ENCODE measurements at places on chromosomes 5 and 9.
A peak's percentile ranks its signal among the peaks of the same experiment; 100 is the strongest.

DNA sequence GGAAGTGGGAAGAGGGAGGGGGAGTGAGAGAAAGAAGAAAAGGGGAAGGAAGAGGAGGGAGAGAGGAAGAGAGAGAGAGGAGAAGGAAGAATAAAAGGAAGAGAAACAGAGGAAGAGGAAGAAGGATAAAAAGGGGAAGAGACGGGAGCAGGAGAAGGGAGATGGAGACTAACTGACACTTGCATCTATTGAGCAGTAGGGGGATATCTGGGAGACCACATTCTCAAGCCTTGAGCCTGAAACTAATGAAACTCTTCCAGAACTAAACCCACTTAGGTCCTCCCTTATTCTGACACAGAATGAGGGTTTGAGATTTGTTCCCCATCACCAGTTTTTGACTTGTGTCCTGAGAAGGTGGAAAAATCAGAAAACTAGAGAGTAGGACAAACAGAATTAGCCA lies 533.3 kb downstream of the CDH12 start:
- no peak for DNase-seq

- no peak for DNase-seq
Observed at GRCh38 chr9:91034976-91035824, 233.6 kb downstream of the SYK start.

- DNase-seq: no peak
Observed at GRCh38 chr5:93299681-93300308, 281.2 kb downstream of the NR2F1-AS1 start.

DNA sequence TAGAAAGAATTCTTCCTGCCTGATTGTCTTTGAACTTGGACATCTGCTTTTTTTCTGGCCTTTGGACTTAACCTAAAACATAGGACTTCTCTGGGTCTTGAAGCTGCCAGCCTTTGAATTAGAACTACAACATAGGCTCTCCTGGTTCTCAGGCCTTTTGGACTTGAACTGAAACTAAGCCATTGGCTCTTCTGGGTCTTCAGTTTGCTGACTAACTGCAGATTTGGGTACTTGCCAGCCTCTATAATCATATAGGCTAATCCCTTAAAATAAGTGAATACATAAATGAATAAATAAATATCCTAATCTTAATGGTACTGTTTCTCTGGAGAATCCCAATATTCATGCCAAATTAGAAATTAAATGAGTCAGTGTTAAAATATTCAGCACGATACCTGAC lies 473.4 kb upstream of the PAPPA start:
- DNase-seq: no peak

DNA sequence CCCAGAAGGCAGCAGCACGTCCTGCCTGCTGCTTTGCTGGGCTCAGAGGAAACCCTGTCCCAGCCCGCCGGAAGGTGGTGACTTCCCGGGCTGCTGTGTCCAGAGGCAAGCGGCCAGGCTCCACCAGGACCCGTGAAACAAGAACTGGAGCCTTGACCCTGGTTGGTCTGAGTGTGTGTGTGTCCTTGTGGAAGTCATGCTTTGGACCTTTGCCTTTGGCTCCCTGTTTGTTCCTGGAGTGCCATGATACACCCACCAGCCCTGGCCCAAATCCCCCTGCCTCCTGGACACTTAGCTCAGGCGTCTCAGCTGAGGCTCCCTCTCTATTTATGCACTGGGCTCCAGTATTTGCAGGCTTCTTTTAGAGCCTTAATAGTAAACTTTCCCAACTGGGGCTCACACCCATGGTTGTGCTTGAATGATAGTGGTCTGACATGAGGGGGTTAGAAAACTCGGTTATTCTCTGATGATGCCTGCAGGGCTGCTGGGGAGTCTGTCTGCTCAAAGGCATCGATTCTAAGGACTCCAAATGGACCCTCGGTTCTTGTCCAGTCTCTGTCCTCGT lies 72.2 kb downstream of the C9orf50 start:
- DNase-seq: no peak

GRCh38 chr5:167029488-167029887 lies 1262.0 kb upstream of the WWC1 start:
- DNase-seq: no peak

- DNase-seq: peak; percentile 44
Observed at GRCh38 chr9:63817622-63818518, 1467.1 kb downstream of the FOXD4L5 start.

- DNase-seq: no peak
Observed at GRCh38 chr9:117093891-117094844, 320.7 kb downstream of the ASTN2 start.

GRCh38 chr5:66517351-66517750 lies 78.8 kb upstream of the MAST4 start:
- no peak for DNase-seq

DNA sequence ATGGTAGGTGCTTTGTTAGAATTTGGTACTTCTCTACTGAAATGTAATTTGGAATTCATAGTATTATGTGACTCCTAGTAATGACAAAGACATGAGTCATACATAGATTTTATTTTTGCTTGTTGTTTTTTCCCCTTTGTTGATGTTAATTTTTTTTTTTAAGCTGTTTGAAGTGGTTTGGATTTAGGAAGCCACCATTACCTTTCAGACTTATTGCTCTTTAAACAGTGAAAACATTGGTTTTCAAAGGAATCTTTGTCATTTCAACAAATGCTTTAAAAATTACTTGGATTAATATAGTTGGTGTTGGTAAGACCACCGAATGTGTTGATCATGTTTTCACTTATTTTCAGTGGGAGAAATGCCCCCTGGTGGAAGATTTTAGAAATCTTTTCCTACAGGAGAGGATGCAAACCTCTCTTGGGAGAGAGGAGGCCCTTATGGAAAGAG lies 170.1 kb upstream of the PITX1 start:
- DNase-seq: no peak

GRCh38 chr5:117191251-117191650 lies 616.6 kb upstream of the SEMA6A start:
- DNase-seq: no peak

GRCh38 chr9:27527702-27528075 lies 1.9 kb downstream of the MOB3B start:
- no peak for DNase-seq

- DNase-seq: no peak
Observed at GRCh38 chr5:138943599-138944173, 68.6 kb upstream of the LRRTM2 start.

DNA sequence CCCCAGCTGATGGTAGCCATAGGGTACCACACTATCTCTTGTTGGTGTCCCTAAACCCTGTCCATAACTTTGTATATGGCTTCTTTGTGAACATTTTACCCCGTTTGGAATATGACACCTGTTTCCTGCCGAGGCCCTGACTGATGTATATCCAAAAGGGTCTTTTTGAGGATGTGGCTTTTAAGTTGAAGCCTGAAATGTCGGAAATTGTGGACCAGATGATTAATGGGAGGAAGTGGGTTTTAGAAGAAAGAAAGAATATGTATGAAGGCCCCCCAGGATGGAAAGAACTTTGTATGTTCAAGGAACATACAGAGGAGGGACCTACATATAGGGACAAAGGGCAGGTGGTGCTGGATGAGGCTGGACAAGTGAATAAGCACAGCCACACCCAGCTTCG lies 16.7 kb upstream of the TNFSF8 start:
- DNase-seq: no peak

DNA sequence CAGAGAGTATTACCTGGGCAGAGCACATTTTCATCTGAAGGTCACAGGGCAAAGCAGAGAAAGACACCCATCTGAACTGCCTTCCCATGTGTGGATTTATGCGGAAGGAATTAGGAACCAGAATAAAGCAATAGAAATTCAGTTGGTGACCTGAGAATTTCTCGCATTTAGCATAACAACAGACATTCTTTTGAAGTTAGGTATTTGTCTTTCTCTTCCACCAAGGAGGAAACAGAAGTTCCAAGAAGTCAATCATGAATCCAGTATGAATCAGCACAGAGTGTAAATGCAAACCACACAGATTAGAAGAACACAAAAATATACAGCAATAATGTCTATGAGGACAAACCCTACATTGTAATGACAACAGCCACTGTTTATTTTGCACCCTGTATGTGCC lies 515.2 kb upstream of the BRINP1 start:
- DNase-seq: no peak

DNA sequence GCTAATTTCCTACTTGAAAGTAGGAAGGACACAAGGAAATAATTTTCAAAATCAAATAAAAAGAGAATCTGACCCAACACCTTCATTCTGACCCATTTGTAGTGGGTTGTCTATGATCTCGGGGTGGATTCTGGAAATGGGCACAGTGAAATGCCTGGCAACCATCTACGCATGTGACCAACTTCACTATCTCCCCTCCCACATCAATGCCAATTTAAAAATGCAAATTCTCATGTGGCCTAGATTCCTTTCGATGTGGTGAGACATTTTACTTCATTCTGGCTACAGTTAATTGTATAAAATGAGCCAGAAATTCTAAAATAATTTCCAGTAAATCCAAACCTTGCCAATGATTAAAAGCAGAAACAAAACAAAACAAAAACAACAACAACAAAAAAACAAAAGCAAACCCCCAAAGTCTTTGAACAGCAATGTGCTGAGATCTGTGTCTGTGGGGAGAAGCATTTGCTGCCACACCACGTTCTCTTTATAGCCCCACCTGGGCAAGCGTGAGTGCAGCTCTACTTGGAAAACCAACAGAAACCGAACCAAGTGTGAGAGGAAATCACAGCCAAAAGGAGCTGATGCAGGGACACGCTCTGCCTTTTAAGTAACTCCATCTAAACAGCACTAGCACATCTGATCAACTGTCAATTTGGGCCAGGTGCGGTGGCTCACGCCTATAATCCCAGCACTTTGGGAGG lies 59.0 kb downstream of the USP20 start:
- no peak for DNase-seq

- no peak for DNase-seq
Observed at GRCh38 chr9:8552732-8553131, 753.2 kb upstream of the DMAC1 start.

GRCh38 chr5:111134087-111134486 lies 41.9 kb downstream of the WDR36 start:
- DNase-seq: no peak

DNA sequence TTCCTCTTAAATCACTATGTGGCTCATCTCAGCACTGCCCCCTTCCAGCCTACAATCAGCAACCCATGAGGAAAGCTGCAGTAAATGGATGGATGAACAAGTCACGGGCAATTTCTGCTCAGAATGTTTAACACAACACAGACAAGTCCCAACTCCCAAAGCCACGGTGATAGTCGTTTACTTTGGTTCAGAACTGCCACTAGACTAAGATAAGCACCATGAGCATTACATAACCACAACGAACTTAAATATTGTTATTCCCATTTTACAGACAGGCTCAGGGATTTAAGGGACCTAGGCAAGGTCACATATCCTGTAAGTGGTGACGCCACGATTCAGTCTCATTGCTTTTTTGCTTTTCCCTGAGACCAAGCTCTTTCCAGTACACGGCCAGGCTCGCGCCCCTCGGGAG lies 2.0 kb upstream of the SMIM27 start:
- no peak for DNase-seq

DNA sequence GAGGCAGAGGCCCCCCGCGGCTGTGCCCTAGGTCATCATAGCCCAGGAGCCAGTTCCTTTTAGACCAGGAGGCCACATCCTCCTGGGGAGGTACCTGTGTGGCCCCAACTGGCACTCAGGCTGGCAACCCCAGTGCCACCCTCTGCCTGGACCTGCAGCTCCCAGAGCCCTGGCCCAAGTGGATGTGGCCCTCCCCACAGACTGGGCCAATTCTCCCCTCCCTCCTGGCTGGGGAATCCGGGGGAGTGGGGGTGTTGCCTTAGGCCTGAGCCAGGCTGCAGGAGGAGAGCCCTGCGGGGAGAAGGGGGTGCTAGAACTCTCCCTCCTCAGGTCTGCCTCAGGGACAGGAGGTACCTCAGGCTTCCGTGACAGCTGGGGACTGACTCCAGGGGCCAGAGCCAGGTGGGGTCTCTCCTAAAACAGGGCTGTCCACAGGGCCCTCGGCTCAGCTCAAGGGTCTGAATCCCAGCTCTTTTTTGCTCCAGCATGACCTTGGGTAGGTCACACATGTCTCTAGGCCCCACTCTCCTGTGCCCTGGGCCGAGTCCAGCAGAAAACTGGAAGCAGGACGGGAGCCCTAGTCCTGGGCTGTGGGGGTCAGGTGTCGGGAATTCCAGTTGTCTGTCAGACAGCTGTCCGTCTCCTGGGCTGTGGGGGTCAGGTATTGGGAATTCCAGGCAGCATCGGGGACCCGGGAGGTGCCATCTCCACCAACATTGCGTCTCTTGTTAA lies 9.6 kb downstream of the DNLZ start:
- no peak for DNase-seq

- DNase-seq: no peak
Observed at GRCh38 chr5:116063950-116064349, 20.9 kb upstream of the COMMD10 start.

DNA sequence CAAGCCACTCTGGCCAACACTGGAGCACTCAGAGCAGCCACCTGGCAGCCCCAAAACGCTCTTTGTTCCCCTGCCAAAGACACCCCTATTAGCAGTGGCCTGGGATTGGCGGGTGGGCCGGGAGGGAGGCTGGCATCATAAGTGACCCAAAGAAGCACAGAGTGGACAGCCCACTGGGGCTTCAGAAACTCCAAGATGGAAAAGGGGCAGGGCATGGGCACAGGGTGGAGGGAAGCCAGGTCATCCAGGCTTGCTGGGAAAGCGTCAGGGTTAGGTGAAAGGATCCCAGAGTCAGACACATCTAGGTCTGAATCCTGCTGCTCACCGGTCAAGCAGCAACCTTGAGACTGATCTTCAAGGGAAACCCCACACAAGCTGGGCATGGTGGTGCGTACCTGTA lies 14.8 kb downstream of the EEIG1 start:
- DNase-seq: no peak

DNA sequence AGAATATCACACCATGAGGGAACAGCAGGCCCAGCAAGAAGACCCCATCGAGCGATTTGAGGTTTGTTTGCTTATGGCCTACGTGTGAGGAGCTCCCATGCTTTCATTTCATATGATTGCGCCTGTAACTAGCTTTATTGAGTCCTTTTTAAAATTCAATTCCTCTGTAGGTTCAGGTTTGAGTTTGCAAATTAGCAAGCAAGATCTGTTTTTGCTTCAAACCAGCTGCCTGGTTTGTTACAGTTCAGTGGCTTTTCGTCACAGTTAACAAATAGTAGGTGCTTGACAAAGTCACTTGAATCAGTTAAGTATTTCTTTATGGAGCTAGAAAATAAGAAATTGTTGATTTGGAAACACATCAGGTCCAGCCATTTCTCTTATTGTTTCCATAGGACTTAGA lies 56.3 kb downstream of the GPR21 start:
- DNase-seq: no peak

DNA sequence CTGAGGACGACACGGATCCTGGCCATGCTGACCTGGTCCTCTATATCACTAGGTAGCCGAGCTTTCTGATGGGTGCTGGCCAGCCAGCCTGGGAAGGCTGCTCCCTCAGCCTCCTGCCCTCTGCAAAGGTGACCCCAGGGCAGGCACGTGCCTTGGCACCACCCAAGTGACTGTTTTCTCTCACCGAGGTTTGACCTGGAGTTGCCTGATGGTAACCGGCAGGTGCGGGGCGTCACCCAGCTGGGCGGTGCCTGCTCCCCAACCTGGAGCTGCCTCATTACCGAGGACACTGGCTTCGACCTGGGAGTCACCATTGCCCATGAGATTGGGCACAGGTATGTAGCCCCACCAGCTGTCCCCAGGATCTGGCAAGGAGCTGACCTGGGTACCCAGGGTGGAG lies 3.8 kb downstream of the ADAMTS13 start:
- no peak for DNase-seq

Measured in stimulated activated CD4-positive, alpha-beta T cell treated with anti-CD3 and anti-CD28 coated beads, Interleukin-15, amount 100 ng/mL, for 48 hours (primary cell).